AG08395 (cell line): ENCODE measurements at places on chromosomes 4 and X.

GRCh38 chr4:162461952-162462351 is 298.2 kb upstream of the FSTL5 start:
- DNase-seq, result no peak

- no peak for DNase-seq
Measured at GRCh38 chrX:72003811-72004750, 93.4 kb downstream of the NHSL2 start.

DNA sequence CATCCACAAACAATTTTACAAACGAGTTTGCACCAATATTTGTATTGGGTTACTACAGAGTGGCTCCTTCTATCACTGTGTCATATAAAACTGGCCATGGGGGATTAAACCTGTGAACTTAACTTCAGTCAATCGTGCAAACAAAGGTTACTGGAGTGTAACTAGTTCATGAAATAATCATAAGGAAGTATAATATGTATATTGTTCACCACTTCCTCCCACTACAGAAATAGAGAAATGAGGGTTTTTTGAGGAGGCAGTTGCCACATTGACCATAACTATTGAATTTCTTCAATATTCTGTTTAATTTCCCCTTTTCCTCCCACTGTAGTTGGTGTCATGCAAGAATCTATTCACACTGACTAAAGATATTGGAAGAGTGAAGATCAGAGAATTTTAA is at the start of gene GPR82:
Gene GPR82 (plus strand): TSS at position 356 of the 400 bp plus-strand sequence. CDS start 2,846 bp downstream, outside the sequence.
- DNase-seq, result no peak

- DNase-seq, result no peak
Measured at GRCh38 chr4:40750461-40751258, 905 bp downstream of the NSUN7 start.

DNA sequence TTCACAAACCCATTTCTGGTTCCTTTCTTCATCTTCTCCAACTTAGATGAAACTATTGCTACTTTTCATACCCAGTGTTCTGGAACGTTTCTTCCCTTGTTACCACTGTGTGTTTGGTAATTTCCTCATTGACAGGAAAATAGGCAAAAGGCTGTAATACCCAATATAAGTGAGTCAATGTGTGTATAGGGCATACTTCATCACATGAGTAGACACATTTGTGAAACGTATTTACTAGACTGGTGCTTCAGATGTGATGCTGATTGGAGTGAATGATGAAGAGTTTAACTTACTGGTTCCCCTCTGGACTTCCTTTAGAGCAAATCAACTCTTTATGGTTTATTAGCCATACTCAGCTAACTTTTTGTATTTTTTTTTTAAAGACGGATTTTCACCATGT is 195.1 kb upstream of the ATP6AP2 start:
- no peak for DNase-seq

GRCh38 chr4:75741027-75741426 is 16.6 kb downstream of the USO1 start:
- DNase-seq, result no peak

GRCh38 chr4:7431696-7432530 is 2.8 kb downstream of the PSAPL1 start:
- no peak for DNase-seq
